ENCODE measurements at places on chromosomes 3 and 15.
A peak's percentile ranks its signal among the peaks of the same experiment; 100 is the strongest.

- H3K27ac ChIP-seq = no peak overlapping the region
- no peak for DNase-seq
- no peak overlapping the region for H3K4me3 ChIP-seq
- no peaks in the 10 kb centered on the region for H3K36me3 ChIP-seq
- H3K4me1 ChIP-seq = peaks cover 5% of the 10 kb centered on the region
- H3K27me3 ChIP-seq = no peaks in the 10 kb centered on the region
Measured at GRCh38 chr3:134300520-134300919, 49.9 kb upstream of the RYK start.

GRCh38 chr15:30924353-30924752, 20.6 kb downstream of the FAN1 start:
- peak overlapping the region; percentile 79 for H3K27ac ChIP-seq
- no peak for DNase-seq
- peaks cover 52% of the 10 kb centered on the region for H3K4me1 ChIP-seq
- H3K36me3 ChIP-seq = peaks cover 71% of the 10 kb centered on the region

GRCh38 chr3:39907981-39908380, 98.6 kb downstream of the MYRIP start:
- DNase-seq = peak; percentile 17
- H3K27me3 ChIP-seq = no peaks in the 10 kb centered on the region
- no peaks in the 10 kb centered on the region for H3K36me3 ChIP-seq
- H3K4me3 ChIP-seq = no peak overlapping the region
- H3K27ac ChIP-seq = peak overlapping the region; percentile 36
- H3K4me1 ChIP-seq = peaks cover 17% of the 10 kb centered on the region

DNA sequence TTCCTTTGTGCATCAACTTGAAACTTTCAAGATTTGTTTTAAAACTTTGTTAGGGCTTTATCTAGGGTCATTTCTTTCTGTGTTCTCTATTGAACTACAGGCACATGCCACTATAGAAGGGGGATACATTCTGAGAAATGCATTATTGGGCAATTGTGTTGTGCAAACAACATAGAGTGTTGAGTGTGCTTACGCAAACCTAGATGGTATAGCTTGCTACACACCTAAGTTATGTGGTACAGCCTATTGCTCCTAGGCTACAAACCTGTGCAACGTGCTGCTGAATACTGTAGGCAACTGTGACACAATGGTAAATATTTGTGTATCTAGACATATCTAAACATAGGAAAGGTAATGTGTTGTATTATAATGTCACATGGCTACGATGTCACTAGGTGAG, 33.0 kb upstream of the KLF13 start:
- no peaks in the 10 kb centered on the region for H3K36me3 ChIP-seq
- no peaks in the 10 kb centered on the region for H3K27me3 ChIP-seq
- H3K4me1 ChIP-seq = peaks cover 22% of the 10 kb centered on the region

DNA sequence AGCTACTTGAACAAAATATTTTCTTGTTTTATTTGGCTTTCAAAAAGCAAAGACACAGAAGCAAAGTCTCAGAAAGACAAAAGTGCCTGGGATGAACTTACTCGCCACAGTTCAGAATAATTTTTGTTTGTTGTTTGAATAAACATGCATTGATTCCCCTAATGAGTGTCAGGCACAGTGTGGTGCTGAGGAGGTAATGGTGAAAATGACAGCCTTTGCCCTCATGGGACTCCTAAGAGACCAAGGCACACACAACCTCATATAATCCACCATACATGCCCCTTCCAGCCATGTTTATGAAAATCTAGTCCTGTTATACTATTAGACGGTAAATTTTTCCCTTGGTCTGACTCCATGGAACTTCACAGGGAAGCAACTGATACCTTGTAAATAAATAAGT, 2.5 kb downstream of the GOLIM4 start:
- H3K4me3 ChIP-seq = peak overlapping the region; percentile 89
- H3K27me3 ChIP-seq = no peaks in the 10 kb centered on the region
- no peaks in the 10 kb centered on the region for H3K36me3 ChIP-seq
- peaks cover 84% of the 10 kb centered on the region for H3K4me1 ChIP-seq
- H3K27ac ChIP-seq = peak overlapping the region; percentile 98

- peaks cover 46% of the 10 kb centered on the region for H3K4me1 ChIP-seq
- H3K4me3 ChIP-seq = peak overlapping the region; percentile 95
- H3K27ac ChIP-seq = peak overlapping the region; percentile 100
- peaks cover 6% of the 10 kb centered on the region for H3K36me3 ChIP-seq
- no peaks in the 10 kb centered on the region for H3K27me3 ChIP-seq
Measured at GRCh38 chr3:141878326-141878725, 1.9 kb downstream of the ATP1B3 start.

- DNase-seq = no peak
- H3K4me1 ChIP-seq = no peaks in the 10 kb centered on the region
- H3K36me3 ChIP-seq = no peaks in the 10 kb centered on the region
Measured at GRCh38 chr3:168285506-168285905, 189.8 kb upstream of the GOLIM4 start.

All from left ventricle myocardium inferior (tissue), 1 donor.